HuH-7 (cell line): ENCODE measurements at places on chromosomes 6 and 20.

DNA sequence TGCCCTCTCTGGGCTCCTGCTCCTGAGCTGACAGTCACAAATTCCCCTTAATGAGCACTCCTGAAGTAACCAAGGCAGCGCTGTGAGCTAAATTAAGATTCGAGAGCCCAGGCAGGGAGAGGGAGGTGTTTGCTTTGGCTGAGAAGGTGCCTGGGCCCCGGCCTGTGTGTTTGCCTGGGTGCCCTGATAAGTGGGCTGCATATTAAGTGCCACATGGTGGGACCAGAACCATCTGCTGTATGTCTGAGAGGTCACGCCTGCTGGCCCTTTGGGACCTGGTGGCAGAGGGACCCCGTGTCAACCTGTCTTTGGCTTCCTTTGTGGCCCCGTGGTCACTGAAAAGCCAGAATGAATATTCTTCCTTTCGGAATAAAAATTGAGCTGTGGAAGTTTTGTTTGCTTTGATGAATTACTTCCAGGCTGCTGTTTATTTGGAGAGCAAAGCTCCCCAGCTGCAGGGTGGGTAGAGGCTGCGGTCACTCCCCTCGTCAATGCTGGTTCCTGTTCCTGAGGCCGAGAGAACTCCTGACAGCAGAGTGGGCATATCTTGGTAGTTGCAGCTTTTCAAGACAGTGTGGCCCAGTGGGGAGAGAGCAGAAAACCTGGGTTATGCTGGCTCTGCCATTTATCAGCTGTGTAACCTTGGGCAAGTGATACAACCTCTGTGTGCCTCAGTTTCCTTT is 17.5 kb upstream of the KCNK16 start:
- DNase-seq: no peak

GRCh38 chr6:11043378-11043960 is 636 bp downstream of the ELOVL2 start:
- DNase-seq: no peak

GRCh38 chr20:63835021-63835858 is 4.2 kb upstream of the ZBTB46 start:
- peak; percentile 99 for DNase-seq

DNA sequence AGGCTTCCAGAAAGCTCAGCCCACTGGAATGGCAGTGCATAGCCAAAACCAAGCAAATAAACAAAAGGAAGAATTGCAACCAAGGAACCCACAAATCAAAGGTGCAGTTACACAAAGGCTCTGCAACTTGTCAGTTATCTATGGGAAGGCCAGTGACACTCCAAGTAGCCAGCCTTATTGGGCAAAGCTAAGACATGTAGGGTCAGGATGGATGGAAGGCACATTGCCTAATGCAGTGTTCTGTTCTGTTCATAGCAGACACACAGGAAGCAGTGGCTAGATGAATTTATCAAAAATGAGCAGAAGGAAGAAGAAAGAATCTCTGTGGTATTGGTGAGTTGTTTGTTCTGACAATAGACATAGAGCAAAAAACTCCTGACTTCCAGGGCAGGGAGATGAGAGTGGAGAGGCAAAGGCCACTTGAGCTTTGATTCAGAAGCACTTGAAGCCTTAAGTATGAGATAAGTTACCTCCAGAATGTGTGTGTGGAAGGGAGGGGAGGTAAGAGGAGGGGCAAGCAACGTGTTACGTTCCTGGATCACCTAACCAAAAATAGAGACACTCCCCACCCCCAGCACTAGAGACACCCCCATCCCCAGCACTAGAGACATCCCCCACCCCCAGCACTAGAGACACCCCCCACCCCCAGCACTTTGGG is 57.9 kb upstream of the AKAP12 start:
- DNase-seq: no peak

DNA sequence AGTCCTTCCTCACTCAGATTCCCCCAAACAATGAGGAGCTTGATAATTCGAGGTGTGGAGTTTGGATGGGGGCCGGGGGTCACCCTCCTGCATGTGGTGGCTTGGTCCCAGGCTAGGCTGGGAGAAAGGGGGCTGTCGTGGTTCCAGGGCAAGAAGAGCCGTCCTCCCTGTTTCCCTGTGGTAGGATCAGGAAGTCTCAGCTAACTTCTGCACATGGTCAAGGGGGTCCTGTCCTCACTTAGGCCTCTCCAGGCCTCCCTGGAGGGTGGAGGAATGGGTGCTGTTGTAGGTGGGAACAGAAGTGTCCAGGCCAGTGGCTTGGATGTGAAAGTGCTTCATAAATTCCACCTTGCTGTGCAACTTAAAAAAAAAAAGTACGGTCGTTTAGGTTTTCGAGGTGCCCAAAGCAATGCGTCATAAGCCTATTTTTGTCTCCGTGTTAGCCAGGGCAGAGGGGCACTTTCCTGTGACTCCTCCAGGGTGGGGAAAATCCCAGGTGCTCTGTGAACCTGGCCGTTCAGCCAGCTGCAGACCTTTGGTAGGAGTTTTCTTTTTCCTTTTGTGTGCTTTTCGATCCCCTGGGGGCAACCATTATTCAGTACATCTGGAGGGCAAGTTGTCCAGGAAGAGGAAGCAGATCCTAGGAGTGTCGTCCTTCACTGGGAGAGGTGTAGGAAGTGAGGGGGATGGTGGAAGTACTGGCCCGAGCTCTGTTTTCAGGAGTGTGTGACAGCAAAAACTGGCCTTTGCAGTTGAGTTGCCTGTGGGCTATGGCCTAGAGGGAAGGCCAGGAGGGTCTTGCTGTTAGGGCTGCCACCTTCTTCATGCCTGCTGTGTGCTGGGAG is 9.6 kb downstream of the IGF2R start:
- no peak for DNase-seq

DNA sequence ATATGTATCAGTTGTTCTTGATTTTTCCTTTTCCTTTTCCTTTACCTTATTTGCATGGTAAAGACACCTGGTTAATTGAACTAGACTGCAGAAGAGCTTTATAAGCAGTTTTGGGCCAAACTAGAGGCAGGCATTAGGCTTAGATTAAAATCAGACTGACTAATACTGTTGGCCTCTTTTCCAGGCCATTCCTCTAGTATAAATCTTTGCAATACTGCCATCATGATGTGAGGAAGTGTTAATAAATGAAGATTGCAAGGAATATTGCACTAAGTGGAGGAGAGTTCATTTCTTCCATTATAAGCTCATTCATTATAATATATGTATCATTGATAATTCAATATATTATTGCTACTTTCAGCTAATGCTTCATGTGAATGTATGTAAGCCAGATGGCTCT is 163.8 kb downstream of the MMUT start:
- no peak for DNase-seq

GRCh38 chr6:160358225-160359119 is 10.3 kb downstream of the SLC22A3 start:
- DNase-seq: no peak

DNA sequence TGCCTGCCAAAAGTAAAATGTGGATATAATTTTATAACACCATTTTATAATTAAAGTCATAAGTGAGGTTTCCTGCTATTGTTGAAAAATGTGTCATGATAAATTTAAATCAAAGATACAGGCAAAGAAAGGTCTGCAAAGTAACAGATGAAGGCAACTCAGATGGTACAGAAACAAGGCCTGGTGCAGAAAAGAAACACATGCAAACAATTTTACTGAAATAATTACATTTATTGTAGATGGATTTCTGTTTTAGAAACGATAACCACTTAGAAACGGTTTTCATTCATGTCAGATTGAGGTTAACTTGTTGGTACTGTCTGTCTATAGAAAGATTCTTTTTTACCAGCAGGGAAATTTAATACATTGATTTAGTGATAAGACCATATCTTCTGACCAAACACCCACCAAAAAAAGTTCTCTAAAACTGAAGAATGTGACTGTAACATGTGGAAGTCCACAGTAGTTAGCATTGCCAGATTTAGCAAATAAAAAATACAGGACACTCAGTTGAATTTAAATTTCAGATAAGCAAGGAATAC is 105.5 kb upstream of the FERMT1 start:
- no peak for DNase-seq

- DNase-seq: no peak
Measured at GRCh38 chr20:25418776-25419175, 11.3 kb downstream of the GINS1 start.
